ENCODE measurements at places on chromosomes 7 and 10.

- DNase-seq: no peak
Measured at GRCh38 chr7:50557099-50557498, 8.1 kb downstream of the DDC start.

- no peak for DNase-seq
Measured at GRCh38 chr7:123211545-123211944, 11.8 kb upstream of the SLC13A1 start.

DNA sequence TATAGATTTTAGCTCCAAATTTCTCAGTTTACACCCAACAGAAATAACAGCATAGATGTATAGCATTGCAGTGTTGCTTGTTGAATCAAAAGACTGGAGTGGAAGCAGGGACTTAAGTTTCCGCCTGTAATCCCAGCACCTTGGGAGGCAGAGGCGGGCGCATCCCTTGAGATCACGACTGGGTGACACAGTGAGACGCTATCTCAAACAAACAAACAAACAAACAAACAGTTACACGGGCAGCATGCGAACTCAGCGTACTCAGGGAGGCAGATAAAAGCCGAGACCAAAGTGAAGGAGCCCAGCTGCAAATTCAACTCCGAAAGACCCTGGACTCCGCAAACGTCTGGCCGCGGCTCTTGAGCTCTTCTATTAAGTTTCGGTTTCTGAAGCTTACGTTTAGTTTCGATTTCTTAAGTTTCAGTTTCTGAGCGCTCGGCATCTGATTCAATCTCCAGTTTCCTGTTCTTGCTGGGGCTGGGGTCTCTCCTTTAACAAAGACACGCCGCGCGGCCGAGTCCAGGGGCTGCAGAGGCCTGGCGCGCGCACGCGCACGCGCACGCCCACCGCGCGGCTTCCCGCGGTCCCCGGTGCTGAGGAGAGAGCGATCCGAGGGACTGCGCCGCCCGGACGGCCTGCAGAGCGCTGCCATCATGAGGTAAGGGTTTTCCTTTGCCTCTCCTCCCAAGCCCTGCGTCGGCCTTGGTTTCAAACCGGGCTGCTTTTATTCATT, at the start of gene IFIT5:
TSS of gene IFIT5 (plus strand) at position 423 of the 733 bp plus-strand sequence. CDS start at position 654, 231 bp downstream.
- peak; percentile 77 for DNase-seq

DNA sequence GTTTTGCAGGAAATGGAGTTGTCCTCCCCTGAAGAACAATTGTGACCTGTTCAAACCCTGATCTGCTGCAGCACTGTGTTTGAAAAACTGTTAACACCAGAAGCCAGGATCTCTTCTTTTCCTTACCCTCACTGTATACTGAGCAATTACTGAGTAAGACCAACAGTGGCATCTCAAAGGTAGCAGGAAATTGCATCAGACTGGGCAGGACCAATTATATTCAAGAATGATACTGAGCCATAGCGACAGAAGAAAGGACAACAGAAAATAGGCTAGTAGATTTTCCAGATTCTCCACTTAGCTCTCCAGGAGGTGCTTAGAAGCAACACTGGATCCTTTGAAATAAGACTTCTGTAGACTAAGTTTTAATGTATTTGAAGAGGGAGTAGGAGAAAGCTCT, 57.4 kb upstream of the INHBA start:
- no peak for DNase-seq

Data from MG63 (cell line).